ENCODE measurements at places on chromosomes 7 and 10.

GRCh38 chr10:22833781-22834180 lies 94.1 kb upstream of the ARMC3 start:
- no peak for DNase-seq

- DNase-seq, result no peak
Measured at GRCh38 chr10:95503526-95503925, 57.6 kb downstream of the SORBS1 start.

DNA sequence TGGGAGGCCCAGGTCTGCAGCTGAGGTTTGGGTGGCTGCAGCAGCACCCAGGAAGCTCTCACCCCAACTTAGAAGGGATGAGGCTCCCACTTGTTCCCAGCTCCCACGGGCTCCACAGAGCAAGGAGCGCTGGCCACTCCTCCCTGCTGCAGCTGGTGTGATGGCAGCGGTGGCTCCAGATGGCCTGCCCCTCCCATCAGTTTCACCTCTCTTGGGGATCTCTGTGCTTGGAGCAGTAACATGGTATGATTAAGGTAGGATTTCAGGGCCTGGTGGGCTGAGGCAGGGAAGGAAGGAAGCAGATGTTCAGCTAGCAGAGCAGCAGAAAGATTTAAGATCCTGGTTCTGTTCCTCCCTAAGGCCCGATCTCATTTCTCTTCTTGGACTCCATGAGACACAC lies 66.8 kb upstream of the KIF5B start:
- DNase-seq, result no peak

- DNase-seq, result no peak
Measured at GRCh38 chr10:74029943-74030342, 32.0 kb downstream of the VCL start.

DNA sequence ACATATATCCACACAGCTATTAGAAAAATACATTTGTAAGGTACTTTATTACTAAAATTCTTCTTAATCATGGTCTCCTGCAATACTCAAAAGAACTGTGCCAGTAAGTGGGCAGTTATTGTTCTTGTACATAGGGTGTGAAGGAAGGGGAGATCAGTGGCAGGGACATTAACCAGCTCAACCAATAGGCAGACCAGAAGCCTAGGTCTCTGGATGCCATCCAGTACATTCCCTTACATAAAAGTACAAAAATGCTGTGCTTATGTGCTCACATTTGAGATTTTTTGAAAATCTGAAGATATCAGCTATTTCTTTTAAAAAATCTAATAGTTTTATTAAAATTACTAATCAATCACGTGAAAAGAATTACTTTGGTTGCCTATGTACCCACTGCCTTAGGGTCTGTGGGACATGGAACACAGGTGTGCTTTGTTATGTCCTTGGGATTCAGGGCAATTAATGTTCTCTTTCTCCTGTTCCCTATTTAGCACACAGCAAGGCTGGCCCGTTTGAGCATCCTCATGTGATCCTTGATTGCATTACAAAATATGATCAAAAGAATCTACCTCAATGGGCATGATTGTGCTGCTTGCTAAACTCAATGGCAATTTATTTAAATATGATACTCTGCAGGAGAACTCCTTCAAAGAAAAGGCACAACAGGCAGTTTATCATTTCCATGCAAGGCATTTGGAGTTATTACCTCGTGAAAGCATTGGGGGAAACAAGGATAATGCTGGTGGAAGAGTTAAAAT lies 22.7 kb downstream of the TWIST1 start:
- DNase-seq, result no peak

- DNase-seq, result no peak
Measured at GRCh38 chr10:84365335-84365881, 37.0 kb downstream of the CCSER2 start.

DNA sequence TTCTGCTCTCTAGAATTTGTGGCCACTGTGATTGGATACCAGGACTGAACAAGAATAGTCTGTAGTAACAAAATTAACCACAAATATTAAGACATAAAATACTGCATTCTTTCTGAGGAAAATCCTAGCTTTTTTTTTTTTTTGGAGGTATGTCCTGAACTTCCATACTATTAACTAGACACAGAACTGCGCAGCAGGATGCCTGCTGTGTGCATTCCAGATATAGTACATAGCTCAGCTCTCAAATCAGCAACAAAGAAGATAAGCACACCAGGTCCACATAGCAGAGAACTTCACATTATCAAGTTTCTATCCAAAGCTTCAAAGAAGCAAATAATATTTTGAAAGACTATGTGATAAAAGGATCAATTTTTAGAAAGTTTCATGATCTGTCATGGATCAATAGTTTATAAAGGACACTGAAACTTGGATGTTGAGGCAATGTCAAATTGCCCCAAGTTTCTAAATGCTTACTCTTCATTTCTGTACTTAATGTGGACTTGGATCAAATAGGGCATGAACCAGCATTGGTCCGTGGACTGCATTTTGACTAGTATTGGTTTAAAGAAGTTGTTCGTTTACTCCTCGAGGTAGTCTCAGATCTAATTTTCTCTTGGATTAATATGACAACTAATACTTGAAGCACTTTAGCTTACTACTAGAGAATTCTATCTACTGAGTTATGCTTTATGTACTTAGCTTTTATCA lies 15.4 kb downstream of the NAMPT start:
- no peak for DNase-seq

- no peak for DNase-seq
Measured at GRCh38 chr7:9192969-9193368, 759.6 kb downstream of the NXPH1 start.

DNA sequence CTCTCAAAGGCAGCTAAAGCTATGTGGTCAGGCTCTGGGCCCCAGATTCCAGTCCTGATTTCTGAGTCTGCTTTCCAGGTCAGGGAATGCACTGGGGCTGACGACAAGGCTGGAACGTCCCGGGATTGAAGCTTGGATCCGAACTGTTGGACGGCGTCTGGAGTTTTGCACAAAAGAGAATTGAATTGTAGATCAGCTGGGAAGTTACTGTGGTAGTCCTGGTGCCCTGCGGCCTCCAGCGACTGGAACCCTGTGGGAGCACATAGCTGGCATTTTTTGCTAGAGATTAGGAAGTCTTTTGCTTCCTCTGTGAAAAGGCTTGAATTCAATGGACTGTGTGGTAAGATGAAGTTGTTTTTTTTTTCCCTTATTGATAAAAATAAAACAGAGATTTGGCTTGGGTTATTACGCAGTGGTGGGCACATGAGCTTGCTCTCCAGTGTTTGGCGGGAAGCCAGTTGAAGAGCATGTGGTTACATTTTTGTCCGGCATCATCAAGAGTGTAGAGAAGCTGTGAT lies at the start of gene HK1:
TSS of gene HK1 (plus strand) at position 51 of the 518 bp plus-strand sequence.
- no peak for DNase-seq

GRCh38 chr7:48471196-48471595 lies 299.9 kb downstream of the ABCA13 start:
- no peak for DNase-seq

DNA sequence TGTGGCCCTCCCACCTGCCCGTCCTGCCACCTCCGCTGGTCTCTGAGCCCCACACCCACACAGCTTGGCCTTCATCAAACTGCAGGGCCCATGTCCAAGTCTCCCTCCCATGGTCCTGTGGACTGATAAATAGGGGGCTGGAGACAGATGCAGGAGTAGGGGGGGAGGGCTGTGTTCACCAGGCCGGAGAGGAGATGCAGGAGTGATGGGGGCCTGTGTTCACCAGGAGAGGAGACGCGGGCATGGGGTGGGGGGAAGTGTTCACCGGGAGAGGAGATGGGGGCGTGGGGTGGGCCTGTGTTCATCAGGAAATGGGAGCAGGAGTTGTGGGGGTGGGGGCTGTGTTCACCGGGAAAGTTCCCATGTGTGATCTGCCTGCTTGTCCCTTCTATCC lies 37.0 kb downstream of the JAKMIP3 start:
- no peak for DNase-seq

DNA sequence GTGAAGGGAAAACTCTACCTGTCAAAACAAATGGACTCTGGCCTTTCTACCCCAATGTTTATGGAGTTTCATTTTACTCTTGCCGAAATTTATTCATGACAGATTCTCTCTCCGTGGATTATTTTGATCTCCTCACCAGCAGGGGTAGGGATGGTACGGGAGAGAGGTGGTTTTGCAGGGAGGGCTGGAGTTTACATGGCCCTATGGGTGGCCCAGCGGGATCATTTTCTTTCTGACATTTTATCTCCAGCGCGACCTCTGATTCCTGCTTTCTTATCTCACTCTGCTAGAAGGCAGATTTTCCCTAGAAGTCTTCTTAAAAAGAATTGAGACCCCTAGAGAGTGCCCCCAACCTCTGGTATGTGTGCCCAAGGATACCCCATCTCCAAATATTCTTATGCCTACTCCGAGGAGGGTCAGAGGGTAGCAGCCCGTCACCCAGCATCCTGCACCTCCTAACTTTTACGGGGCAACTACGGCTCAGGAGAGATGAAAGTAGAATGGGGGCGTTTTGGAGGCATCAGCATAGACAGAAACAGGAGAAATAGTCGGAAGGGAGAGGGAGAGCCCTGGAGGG lies 10.1 kb upstream of the GATA3 start:
- DNase-seq, result no peak

DNA sequence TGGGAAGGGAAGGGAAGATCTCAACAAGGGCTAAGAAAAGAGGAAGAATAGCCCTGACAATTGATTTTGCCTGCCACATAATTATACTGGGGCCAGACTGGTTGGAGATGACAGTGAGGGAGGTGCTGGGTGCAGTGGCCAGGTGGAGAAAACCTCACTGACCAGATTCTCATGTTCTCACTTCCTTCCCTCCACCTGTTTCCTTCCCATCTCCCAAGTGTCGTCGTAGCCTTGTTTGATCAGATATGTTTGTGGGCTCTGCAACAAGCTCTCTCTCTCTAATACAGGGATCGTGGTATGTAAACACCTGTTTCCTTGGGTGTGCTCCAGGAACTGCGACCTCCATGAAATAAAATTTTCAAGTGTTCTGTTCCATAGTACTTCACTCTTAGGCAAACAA lies 60.2 kb downstream of the VCL start:
- no peak for DNase-seq

DNA sequence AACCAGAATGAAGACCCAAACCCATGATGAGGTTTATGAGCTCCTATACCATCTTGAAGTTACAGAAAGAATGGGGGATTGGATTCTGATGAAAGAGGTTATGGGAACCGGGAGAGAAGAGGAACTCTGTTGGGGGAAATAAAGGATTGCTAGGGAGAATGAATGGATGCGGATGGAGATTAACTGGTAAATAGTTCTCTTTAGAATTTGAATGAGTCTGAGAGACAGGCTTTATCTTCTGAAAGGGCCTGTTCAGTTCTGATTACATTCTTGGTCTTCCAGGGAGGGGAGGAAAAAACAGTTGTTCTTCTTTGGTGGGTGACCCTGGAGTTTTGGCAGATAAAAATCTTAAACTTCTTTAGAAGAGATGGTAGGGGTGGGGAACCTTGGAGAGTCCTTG lies 13.9 kb downstream of the SUGCT start:
- no peak for DNase-seq

DNA sequence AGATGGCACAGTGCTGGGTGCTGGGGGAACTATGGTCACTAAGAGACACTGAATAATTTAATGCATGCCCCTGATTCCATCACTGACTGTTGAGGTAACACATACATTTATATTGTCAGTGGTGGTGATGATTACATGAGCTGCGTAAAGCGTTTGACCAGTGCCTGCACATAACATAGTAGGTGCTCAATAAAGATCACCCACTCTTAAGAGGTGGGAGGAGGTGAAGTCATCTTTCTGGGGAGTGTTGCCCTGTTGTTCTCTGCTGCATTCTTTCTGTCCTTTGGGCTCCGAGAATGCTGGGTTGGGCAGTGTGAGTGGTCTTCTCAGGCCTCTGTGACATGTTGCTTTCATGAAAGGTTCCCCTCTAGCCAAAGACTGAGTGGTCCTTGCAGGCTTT lies 68.0 kb downstream of the TCF7L2 start:
- DNase-seq, result no peak

- DNase-seq, result no peak
Measured at GRCh38 chr10:85266808-85267207, 938.4 kb downstream of the CCSER2 start.

DNA sequence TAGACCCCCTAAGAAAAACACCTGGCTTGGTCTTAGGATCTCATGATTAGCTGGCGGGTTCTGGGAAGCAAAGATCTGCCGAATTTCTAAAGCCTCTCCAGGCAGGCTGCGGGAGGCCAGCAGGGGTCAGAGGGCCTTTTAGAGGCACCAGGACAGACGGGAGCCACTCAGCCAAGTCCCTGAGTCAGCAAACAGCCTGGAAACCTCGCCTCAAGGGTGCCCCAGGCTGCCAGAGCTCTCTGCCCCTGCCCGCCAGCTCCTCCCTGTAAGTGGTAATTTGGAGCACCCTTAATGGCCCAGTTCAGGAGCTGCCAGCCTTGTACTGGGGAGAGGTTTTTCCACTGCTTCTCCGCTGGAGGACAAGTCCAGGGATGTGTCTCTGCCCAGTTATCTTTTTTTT lies 88.7 kb downstream of the HIP1 start:
- DNase-seq, result no peak

GRCh38 chr10:8049045-8049864 lies 5.2 kb upstream of the GATA3 start:
- DNase-seq, result no peak

DNA sequence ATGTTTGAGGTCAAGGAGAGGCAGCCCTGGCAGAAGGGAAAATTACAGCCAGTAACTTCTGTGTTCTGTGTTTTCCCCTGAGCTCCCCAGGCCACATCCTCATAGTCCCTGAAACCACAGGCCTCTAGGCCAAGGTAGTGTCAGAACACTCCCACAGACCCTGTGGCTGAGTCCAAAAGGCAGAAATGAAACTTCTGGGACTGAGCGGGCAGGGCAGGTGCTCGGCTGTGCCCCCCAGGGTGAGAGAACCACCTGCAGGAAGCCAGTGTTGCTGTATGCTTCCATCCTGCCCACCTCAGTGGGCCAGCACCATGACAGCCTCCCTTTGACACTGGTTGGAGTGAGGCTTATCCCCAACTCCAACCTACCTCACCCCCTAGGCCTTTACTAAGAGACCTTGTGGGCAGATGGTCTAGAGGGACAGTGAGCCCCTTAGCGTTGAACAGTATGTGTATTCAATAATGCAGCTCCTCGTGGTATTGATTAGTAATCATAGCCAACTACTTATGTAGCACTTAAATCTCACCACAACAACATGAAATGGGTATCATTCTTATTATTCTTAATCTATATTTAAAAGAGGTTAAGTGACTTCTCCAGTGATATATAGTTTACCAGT lies 30.3 kb downstream of the PIK3CG start:
- peak; percentile 33 for DNase-seq

- DNase-seq, result no peak
Measured at GRCh38 chr7:7535691-7536090, at the start of gene COL28A1. Gene COL28A1, minus strand, starts transcription at chr7:7535873. Its CDS starts 2,998 bp downstream, at chr7:7532875.

DNA sequence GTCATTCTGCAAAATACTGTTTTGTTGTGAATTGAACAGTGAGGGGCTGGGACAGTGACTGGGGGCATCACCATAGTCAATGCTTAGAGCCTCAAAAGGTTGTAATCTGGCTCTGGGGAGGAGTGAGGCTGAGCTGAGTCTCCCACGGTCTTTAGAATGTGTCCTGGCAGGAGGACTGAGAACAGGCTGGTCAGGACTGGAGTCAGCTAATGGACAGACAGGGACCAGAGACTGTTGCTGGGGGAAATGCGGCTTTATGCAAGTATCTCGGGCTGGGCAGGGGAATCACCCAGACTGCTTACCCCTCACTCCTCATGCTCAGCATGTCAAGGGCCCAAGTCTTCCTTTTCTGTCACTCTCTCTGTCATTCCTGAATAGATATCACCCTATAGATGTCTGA lies 346.5 kb downstream of the TYW1 start:
- no peak for DNase-seq

GRCh38 chr7:145434811-145435210 lies 599.0 kb upstream of the TPK1 start:
- DNase-seq, result no peak

- DNase-seq, result no peak
Measured at GRCh38 chr7:49396229-49396628, 377.2 kb upstream of the VWC2 start.
